ENCODE measurements at places on chromosomes 3 and 15.

- peak; percentile 92 for DNase-seq
These were observed 82.3 kb upstream of the OXTR start for GRCh38 chr3:8851703-8852102.

DNA sequence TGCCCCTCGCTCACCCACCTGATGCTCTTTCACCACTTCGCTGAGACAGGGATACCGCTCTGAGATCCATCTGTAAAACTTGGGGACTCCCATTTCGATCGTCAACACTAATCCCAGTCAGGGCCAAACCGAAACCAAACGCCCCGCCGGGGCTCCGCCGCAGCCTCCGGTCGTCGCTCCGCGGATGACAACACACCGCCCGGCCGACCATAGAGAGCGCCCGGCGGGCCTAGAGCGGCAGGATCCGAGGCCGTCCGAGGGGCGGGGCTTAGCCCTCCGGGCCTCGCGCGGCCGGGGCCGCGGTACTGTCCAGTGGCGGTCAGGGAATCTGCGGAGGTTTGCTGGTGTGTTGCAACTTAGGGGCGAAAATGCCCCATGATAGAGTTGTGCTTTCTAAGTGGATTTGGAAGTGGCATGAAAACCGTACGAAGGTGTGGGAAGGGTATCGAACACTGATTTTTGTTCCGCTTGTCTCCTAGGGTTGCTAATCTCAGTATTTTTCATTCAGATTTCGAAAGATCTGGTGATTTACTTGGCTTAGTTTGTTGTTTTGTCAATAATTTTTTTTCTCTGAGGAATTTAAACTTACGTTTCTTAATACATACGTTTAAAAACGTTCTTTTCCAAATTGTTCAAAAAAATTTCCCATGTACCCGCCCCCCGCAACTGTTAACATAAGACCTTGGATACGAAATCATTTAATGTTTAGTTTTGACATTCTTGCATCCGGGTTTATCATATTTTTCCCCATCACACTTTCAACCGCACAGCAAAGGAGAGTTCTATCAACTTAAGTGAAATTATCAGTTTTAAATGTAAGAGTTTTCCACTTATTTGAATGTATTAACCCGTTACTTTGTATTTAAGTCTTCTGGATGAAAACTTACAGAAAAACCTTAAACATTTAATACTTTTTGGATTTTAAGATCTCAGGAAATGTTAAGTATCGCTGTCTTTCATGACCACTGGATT, at the start of gene XRN1:
TSS of gene XRN1 (minus strand) at position 186 of the 972 bp plus-strand sequence. CDS start at position 93, 93 bp downstream.
- peak; percentile 92 for DNase-seq

- peak; percentile 29 for DNase-seq
These were observed 150.5 kb downstream of the CFAP20DC start for GRCh38 chr3:58899159-58899952.

- peak; percentile 29 for DNase-seq
These were observed 10.8 kb downstream of the PAK6 start for GRCh38 chr15:40249477-40250303.

DNA sequence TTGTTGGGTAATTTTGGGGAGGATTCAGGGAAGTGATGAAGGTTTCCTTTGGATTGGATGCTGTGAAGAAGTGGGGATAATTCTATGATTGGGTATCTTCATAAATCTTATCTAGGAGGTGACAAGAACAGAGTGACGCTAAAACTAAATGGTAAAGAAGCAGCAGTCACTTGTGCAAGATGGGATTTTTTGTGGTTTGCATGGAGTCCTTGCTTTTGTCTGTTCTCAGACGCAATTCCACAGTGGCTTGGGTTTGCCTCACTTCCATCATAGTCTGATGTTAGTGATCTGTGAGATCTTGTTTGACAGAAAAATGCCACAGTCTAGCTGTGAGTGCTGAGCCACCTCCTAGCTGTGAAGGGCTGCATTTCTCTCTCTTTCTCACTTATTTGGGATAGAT, 26.9 kb downstream of the GTF2E1 start:
- DNase-seq: no peak

GRCh38 chr3:140816372-140817195, 125.1 kb upstream of the SLC25A36 start:
- no peak for DNase-seq

- DNase-seq: no peak
These were observed 88.5 kb upstream of the GOLGA8J start for GRCh38 chr15:29994284-29994683.

GRCh38 chr3:26106228-26106627, 316.3 kb downstream of the OXSM start:
- DNase-seq: no peak

DNA sequence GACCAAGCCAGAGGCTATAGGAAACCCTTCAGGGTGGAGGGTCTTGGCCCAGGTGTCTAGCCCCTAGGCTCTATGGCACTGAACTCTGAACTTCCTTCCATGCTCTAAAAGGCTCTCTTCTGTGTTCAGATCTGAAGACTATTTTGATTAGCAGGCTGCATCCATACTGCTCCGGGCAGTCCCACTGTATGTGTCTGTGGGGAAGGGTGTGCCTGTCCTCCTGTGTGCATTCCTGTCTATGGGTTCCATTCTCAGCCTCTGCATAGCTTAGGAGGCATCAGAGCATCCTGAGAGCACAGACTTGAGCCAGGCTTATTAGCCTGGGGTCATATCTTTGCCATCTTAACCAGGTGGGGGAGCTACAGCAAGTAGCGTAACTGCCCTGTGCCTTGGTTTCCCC, 38.0 kb downstream of the EXOG start:
- no peak for DNase-seq

GRCh38 chr15:82709081-82709420, 624 bp downstream of the AP3B2 start:
- DNase-seq: peak; percentile 5

GRCh38 chr15:95864467-95864886, 466.0 kb upstream of the NR2F2 start:
- DNase-seq: no peak

- no peak for DNase-seq
These were observed 23.9 kb upstream of the XIRP1 start for GRCh38 chr3:39216176-39216790.
